ENCODE measurements at places on chromosomes 3 and 15.
A peak's percentile ranks its signal among the peaks of the same experiment; 100 is the strongest.

- no peak for DNase-seq
Observed at GRCh38 chr3:121707531-121708273, 41.8 kb downstream of the GOLGB1 start.

DNA sequence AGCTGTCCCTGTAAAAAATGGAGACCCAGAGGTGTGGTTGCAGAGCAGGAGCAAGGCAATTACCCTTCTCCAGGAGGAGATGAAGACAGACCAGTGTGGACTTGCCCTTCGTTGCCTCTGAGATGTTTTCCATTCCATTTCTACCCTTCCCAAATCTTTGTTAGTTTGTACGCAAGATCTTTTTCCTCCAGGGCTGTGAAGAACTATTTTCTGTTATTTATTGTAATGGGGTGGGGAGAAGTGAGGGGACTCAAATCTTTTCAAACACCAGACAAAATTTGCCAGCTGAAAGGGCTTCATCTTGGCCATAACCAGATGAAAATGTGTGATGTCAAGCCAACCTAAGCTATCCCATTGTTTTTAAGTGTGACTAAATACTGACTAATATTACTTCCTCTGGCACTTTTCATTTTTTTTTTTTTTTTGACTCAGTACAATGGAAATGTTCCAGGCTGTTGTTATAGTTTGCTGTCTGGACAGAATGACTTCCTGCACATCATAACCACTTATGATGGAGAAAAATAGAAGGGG is 271.3 kb upstream of the TPRG1 start:
- peak; percentile 77 for DNase-seq

DNA sequence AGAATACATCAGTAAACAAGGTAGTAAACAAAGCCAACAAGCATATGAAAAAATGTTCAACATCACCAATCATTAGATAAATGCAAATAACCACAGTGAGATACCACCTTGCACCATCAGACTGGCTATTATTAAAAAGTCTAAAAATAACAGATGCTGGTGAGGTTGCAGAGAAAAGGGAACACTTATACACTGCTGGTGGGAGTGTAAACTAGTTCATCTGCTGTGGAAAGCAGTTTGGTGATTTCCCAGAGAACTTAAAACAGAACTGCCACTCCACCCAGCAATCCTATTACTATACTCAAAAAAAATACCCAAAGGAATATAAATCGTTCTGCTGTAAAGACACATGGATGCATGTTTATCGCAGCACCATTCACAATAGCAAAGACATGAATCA is 30.3 kb upstream of the ZBTB38 start:
- no peak for DNase-seq

DNA sequence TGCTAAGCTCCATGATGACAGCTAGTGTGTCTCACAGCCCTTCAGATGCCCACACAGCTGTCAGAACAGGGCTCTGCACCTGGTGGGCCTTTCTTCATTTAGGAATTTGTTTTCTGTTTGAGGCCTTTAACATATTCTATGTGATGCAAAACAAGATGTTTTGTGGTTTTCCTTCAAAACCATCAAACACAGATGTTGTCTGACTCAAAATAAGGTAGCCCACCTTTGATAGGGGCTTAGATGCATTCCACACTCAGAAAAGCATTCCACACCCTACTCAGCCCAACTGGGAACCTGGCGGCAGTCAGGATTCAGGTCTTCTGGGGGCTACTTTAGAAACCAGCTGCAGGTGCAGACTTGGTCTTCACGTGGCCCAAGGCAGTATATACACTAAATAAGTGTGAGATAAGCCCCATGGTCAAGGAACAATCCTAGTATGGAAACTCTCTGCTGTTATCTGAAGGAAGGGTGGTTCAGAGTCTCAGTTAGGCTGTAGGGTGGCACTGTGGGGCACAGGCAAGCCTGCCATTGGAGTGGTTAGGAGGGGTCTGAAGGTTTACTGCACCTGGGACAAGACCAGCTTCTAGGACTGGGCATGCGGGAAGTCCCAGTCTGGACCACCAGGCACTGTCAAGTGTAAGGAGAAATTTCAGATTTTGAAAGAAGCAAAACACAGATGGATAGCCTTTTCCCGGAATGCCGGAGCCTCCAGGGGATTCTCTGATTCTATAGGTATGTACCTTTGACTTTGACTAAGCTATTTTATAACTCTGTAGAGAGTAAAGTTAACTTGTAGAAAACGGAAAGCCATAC is 20.1 kb downstream of the LRRC2 start:
- DNase-seq, result no peak

DNA sequence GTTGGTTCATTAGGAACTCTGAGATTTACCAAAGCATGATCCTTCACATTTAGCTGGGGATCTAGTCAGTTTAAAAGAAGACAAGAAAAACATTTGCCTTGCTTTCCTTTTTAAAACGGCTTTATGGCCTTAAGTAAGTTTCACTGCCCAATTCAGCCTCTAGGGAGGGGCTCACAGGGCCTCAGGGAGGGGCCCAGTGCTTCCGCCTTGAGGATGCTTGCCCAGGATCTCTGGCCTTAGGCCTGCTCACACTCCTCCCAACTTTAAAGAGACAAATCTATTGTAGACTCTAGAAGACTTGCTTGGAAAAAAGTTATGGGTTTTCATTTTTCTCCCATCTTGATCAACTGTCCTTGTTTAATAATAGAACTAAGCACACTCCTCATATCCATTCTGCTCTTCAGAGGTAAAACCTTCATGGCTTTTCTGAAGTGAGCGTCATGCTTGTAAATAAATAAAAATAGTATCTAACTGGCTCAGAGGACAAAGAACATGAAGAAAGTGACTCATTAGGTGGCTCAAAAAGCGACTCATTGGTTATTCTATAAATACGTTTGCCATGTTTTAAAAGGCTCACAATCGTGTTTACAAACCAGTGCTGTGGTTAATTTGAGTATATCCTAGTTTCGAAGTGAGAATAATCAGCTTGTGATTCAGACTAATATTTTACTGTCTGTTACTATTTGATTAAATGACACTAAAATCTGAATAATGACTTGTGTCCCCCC is 13.7 kb downstream of the PDHB start:
- DNase-seq, result no peak

DNA sequence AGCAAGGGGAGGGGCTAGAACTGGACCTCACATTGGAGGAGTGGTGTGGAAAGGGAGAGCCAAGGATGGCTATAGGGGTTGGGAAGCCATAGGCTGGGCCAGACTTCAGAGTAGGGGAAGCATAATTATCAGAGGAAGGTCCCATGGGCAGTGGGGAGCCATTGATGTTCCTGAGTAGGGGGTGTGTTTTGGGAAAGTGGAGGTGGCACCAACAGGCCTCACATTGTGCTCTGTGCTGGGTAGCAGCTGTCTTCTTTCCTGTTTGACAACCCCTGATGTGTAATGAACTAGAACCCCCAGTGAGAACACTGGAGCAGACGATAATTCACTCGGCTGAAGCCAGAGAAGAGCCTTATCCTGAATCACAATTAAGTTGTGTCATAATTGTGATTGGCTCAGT is 41.2 kb downstream of the SLC6A11 start:
- DNase-seq, result no peak

GRCh38 chr15:25852661-25853524 is 10.2 kb downstream of the ATP10A start:
- no peak for DNase-seq

DNA sequence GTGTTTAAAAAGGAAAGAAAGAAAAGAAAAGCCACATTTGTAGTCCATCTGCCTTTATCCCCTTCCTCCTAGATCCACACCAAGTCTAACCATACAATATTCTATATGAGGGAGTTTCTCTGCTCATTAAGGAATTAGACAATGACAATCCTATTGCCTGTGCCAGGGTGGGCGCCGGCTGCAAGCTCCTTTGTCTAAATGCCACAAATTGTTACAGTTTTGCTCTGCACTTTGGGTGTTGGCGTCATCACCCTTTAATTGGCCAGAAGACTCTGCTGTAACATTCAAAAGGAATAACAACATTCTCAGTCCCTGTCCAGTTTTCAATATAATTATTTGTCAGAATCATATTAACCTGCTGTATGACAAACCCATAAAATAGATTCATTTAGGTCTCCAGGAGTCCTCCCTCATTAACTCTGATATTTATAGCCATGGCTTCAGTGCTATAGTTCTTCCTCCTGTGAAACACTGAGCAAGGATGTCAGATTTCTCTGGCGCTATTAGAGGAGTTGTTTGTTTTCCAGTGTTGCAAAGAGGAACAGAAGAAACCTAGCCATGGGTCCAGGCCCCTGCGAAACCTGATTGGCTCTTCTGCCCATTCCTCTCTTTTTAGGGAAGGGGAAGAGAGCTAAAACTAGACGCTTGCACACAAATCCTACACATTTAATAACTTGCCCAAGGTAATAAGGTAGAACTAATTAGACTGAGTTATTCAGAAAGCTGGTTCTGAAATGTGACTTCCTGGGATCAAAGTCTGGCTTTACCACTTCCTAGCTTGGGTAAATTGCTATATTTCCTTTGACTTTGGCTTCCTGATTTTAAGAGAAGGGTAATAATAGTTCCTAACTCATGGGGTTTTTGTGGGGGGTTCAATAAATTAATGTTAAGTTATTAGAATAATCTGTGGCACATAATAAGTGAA is 112.4 kb downstream of the CD47 start:
- DNase-seq, result no peak

GRCh38 chr3:49278548-49278947 is 1.5 kb upstream of the C3orf62 start:
- no peak for DNase-seq

DNA sequence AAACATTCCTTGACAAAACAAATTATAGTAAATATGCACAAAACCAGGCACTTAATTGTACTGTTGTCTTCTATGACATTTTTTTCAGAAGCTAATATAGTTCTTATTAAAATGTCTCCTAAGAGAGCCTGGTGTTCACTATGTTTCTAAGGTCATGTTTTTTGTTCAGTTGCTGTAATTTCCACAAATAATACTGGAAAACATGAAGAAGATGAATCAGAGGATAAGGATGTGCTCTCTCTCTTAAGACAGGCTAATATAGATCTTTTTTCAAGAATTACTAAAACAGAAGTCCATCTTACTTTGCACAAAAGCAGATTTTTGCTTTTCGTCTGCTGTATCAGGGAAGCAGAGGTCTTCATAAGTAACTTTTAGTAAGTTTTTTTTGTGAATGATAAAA is 823.0 kb upstream of the NECTIN3 start:
- no peak for DNase-seq

DNA sequence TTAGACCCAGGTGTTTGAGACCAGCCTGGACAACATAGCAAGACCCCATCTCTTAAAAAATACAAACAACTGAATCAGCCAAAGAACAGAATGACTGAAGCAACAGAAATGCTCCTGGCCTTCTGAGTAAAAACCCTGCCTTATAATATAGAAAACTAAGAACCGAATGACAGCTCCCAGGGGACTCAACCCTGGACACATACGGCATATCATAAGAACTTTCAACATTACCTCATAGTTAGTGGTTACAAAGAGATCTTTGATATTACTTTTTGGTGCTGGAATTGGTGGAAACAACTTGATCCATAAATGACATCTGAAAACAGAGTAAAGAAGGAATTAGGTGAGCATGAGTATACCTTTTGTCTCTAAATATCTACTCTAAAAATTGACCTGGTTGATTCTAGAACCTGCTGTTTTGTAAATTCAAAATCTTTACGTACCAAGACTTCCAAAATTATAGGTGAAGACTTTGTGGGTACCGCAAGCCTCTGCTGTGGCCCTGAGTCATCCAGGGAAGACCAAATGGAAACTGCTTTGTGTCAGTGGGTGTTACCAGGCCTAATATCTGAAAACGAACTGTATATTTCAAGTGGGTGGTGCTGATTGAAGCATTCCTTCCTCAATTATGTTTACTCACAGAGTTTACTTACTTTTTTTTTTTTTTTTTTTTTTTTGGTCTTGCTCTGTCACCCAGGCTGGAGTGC is 35.5 kb downstream of the IL5RA start:
- DNase-seq, result no peak

DNA sequence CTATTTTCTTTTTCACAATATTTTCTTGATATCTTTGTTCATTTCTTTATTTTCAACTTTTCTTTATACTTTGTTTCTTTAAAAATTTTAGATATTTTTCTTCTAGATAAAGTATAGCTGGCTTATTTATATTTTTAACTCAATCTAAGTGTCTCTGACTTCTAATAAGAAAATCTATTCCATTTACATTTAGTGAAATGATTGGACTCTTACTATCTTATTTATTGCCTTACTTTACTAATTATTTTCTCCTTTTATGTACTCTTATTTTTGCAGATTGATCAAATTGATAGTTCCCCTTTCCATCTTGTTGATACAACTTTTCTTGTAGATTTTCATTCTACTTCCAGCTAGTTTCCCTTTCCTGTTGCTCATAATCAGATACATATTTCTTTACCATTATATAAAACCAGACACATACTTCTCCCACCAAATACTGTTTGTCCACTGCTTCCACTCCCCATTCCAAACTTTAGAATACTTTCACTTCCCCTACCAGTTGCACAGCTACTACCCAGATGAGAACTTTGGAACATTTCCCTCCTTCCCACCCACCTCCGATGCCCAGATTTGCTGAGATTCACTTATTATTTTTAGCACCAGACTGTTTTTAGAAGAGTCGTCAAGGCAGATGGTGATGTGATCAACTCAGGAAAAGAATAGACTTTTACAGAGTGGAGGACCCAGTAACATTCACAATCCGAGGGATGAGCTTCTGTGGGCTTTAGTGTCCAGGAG is 151.5 kb downstream of the LIPC start:
- DNase-seq, result no peak

DNA sequence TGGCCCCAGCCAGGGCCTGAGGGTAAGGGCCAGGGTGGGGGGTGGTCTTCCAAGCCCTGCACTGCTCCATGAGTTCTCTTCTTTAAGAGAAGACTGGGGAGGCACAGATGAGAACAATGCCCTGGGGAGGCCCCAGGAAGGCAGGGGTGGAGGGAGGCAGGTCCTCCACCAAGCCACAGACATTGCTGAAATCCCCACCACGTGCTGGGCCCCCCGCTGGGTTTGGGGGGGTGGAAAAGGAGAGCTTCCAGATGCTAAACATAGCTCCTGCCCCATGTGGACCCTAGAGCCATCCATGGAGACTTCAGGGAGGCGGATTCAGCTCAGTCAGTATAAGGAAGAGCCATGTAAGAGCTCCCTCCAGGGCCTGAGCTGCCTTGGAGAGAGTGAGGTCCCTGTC is 157.8 kb upstream of the LINGO1 start:
- no peak for DNase-seq

GRCh38 chr3:190577225-190577624 is 63.3 kb downstream of the IL1RAP start:
- DNase-seq, result no peak

- DNase-seq, result no peak
Observed at GRCh38 chr3:119631516-119631915, 28.9 kb downstream of the POPDC2 start.

DNA sequence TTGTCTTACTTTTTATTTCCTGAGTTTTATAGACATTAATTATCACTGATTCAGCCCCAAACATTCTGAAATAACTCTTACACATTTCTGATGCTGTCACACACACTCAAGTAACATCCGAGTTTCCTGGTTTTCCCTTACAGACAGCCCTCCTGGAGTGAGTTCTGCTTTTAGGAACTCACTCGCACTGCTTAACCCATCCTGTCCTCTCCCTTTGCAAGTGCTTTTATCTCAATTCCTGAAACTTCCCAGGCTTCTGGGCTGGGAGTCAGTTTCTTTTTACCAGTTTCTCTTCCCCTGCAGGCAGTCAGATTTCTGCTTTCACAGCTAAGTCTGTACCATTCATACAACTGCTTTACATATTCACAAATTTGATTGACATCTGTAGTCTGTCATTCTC is 15.6 kb upstream of the SH3GL3 start:
- DNase-seq, result no peak

All from Panc1 (cell line).